CD4-positive, alpha-beta memory T cell (primary cell): ENCODE measurements at places on chromosomes 3 and 15.

DNA sequence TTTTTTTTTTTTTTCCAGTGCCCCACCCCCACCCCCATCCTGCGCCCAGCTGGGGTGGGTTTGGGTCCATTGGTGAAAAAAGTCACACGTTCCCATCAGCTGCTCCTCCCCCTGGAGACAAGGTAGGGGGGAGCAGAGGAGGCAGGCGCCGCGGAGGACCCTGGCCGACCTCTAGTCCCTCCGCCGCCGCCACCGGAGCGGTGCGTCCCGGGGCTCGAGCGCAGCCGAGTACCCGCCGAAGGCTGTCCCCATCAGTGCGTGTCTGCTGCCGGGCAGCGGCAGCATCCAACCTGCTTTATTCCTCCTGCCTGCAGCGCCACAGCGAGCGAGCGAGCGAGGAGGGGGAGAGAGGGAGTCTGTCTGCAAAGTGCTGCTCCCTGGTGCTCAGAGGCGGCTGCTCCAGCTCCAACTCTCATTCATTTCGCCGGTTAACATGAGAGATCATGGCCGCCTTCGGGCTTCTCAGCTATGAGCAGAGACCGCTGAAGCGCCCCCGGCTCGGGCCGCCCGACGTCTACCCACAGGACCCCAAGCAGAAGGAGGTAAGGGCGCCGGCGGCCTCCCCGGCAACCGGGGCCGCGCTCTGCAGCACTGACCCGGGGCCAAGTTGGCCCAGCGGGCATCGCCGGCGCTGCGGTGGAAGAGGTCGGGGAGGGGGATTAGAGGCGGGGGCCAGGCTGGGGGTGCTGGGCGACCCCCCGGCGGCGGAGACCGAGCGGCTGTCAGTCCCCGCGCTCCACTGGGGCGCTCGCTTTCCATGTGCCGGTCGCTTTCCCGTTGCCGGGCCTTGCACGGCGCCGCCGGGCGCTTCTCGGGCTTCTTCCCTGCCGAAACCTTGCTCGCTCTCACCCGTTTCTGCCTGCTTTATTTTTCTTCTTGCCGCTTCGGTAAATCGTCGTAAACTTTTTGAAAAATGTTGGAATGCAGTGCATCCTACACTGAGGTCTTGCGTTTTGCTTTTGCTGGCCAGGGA lies 1.3 kb downstream of the MED12L start:
- peak; percentile 62 for DNase-seq

DNA sequence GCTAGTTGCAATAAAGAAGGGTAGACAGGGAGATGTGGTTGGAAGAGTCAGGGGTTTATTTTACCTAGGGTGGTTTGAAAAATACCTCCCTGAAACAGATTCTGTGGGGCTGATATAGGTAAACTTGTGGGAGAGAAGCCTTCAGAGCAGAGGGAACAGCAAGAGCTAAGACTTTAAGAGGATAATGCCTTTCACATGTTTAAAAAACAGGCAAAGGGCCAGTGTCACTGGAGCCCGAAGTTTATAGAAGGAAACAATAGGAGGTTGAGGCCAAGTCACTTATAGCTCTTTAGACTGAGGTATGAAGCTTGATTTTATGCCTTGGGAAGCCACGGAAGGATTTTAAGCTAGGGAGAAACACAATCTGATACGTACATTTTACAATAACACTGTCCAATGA lies 448.7 kb downstream of the TAFA4 start:
- no peak for DNase-seq

DNA sequence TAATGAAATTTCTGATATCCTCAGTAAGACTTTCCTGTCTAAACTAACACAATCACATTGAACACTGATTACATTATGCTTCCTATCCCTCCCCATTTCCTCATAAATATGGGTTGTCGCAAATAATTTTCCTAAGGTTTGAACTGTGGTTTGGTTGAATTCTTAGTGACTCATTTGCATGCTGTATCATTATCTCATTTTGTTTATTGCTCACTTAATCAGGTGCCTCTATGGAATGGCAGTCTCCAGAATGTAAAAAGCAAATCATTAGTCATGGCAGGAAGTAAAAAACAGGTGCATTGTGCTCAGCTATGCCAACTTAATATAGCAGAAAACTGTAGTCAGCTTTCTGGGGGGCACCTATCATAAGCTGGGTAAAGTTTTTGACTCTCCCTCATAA lies 216.0 kb upstream of the ZBTB20 start:
- no peak for DNase-seq

- no peak for DNase-seq
These were observed 179.4 kb downstream of the CHST2 start for GRCh38 chr3:143298886-143299535.

GRCh38 chr15:89118481-89118989 lies 30.3 kb downstream of the ABHD2 start:
- DNase-seq: no peak

DNA sequence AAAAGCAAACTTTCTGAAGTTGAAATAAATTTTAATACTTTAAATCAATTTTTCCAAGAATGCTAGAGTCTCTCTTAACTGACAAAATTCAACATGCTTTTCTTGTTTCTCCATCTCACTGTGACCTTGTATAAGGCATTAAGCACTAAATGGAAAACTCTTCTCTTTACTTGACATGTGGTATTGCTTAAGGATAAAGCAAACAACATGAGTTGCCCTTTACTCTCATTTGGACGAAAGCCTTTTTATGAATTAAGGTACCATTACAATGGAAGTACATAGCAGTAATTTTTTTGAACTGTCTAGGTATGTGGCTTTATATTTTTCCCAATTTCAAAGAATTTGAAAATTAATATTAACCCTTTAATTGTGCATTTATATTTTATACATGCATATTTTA lies 1.4 kb downstream of the STRIT1 start:
- DNase-seq: no peak

GRCh38 chr15:31412824-31413223 lies 86.2 kb downstream of the KLF13 start:
- DNase-seq: no peak

DNA sequence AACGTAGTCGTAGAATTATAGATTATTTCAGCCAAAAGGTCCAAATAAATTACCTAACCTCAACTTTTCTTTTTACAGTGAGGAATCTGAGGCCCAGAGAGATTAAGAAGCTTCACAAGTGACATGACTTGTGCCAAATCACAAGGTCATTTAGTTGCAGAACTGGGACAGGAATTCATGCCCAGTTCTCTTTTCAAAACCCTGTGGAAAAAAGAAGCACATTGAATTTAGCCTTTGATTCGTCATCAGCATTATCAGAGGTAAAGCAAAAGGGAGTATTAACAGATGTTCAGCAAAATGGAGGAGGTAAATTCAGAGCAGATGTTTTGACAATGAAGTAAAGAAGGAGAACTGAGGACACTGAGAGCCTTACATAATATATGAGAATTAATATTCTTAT lies 4.5 kb downstream of the SERPINI2 start:
- no peak for DNase-seq

DNA sequence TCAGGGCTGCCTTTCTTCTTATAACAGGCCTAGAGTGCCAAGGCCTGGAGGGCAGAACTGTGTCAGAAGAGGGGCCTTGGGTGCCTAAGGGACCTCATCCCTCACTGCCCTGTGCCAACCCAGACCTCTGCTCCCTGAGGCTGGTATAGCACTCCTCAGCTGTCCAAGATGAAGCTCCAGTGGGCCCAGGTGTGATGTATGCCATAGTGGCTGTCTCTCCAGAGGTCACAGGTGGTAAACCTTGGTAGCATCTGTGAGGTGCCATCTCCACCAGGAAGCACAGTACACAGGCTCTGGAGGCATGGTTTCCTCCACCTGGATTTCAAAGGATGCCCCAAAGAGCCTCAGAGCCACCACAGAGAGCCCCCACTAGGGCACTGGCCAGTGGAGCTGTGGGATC lies 12.3 kb upstream of the KLHL40 start:
- no peak for DNase-seq

GRCh38 chr15:83285284-83285978 lies 967 bp upstream of the BNC1 start:
- DNase-seq: no peak

DNA sequence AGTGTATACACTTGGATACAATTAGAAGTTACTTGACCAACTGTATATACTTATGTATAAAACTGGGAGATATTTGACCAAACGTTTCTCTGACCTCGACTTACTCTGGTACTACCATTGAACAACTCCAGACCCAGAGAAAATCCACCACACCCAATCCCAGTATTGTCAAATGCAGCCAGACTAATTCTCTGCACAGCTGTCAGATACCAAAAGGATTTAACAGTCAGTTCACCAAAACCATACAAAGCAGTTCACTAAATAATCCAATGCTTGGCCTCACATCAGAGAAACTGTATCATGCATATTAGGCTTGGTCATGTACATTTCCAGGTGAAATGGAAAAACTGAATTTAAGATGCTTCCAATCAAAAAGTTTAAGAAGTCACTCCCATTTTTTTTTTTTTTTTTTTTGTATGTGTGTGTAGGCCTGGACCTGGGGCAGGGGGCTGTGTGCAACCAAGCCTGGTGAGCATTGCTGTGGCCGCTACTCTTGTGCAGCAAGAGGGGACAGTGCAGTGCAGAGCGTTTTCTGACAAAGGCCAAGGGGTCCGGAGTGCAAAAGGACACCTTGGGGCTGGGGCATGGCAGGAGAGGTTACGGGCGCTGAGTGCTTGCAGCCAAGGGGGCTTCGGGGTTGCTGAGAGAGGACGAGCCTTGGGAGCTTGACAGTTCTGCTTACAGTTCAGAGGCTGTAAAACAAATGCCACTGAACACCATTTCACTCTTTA lies 1.4 kb downstream of the TOMM70 start:
- DNase-seq: no peak

DNA sequence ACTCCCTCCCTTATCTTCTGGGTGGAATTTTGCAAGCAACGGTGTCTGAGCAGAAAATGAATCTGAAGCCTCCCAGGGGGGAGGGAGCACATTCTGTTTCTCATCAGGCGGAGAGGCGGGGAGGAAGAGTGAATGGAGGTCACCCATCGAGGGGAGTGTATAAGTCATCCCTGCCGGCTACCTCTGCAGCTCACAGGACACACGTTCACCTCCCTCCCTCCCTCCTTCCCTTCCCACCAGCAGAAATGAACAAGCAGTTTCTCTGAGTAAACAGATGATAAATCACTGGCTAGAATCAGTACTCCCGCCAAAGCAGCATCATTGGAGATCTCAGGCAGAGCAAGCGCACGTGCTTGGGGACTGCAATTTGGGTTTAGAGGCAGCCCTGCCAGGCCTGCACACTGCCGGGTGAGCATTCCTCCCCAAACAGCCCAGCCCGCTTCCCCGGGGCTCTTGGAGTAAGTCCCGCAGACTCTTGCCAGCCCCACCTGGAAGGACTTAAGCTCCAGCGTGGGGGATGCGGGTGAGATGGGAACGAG lies 38.3 kb downstream of the CPN2 start:
- DNase-seq: no peak

- no peak for DNase-seq
These were observed 20.2 kb upstream of the ERICH6 start for GRCh38 chr3:150723946-150724345.

DNA sequence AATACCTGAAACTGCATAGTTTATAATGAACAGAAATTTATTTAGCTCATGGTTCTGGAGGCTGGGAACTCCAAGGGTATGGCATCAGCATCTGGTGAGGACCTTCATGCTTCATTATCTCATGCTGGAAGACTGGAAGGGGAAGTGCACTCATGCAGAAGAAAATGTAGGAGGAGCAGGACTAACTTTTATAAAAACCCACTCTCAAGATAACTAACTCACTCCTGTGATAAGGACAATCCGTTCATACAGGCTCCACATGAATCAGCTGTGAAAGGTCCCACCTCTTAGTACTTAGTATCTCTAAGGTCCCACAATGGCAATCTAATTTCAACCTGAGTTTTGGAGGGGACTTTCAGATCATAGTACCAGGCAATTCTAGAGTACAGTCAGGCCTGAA lies 33.6 kb upstream of the APH1B start:
- DNase-seq: no peak

- DNase-seq: peak; percentile 55
These were observed 5.8 kb downstream of the TLE3 start for GRCh38 chr15:70091726-70092463.

DNA sequence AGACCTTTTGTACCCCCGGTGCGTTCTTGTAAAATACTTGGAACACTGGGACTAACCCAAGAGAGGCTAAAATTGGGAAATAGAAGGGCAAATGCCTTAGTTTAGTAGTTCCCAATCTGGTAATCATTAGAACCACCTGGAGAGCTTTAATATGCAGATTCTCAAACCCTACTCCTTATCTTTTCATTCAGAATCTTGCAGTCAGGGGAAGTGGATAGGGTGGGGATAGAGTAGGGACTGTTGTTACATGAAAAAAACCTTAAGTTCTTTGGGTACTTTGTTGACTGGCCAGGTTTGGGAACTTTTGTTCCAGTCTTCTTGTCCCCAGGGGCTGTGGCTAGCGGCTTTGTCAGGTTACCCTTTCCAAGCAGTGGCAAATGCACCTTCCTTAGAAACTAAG lies 15.9 kb downstream of the MAPKBP1 start:
- DNase-seq: no peak

DNA sequence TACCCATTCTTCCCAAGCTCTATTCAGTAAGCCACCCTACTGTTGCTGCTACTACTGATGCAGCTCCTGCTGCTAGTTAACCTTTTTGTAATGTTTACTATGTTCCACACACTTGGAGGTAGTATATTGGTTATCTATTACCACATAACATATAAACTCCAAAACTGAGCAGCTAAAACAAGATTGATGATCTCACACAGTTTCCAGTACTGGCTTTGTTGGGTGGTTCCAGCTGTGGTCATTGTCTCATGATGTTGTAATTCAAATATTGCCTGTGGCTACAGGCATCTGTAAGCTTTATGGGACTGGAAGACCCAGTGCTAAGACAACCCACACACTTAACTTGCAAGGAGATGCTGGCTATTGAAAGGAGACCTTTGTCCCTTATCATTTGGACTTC lies 556.2 kb upstream of the SUCLG2 start:
- no peak for DNase-seq

DNA sequence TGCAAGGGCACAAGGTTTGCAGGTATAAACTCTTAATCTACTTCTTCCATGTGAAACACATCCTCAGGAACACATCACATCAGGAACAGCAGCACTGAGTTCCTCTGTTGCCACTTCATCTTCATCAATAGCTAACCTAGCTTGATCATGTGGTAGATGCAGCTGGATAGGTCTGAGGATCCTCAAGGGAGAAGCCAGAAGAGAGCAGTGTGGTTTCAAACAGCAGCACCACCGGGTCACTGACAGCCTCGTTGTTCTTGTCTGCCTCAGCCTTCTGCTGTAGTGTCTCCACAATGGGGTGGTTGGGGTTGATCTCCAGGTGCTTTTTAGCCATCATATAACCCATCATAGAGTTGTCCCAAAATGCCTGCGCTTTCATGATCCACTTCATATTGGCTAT lies 58.8 kb downstream of the ADAM10 start:
- no peak for DNase-seq

GRCh38 chr3:188262913-188263683 lies 109.1 kb downstream of the LPP start:
- DNase-seq: no peak

- DNase-seq: no peak
These were observed 95.2 kb upstream of the UBE2E1 start for GRCh38 chr3:23710555-23710954.
